ENCODE measurements at places on chromosomes 1 and 21.

GRCh38 chr1:13881385-13882088, 181.5 kb downstream of the PRDM2 start:
- DNase-seq = no peak

DNA sequence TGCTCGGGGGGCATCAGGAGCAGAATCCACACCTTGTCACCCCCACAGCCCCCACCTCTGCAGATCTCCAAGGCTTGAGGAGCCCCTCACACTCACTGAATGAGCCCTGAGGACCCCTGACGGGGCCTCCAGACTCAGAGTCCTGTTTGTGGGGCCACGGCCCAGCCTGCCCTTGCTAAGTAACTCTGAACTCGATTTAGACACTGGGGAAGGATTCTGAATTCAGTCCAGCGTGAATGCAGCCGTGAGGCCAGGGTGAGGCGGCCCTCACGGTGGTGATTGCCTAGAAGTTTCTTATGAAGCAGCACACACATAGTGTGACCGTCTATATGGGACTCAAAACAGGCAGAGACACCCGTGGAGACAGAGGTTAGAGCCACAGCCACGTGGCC, 58.9 kb upstream of the ADARB1 start:
- DNase-seq = no peak

DNA sequence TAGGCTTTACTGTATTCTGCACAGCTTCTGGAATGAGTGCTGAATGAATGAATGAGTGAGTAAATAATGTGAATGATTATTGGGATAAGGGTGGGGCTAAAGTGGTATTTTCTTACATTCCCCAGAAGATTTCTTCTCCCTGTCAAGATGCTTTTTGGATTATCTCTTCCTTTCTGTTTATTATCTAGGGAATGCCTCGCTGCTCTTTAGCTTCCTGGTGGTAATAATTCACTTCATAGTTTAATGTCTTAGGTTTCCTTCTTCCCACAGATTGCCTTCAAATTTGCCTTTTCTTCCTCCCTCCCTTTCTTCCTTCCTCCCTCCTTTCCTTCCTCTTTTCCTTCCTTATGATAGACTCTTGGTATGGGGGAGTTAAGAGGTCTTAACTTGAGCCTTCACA, 24.0 kb downstream of the DDR2 start:
- no peak for DNase-seq

GRCh38 chr1:19330449-19331135, 18.5 kb downstream of the SLC66A1 start:
- DNase-seq = no peak

GRCh38 chr1:155840386-155840785, 16.6 kb downstream of the GON4L start:
- DNase-seq = no peak

- no peak for DNase-seq
Measured at GRCh38 chr1:76068953-76069561, 5.5 kb upstream of the ST6GALNAC3 start.

GRCh38 chr1:94031154-94031553, 89.8 kb downstream of the ABCA4 start:
- no peak for DNase-seq

DNA sequence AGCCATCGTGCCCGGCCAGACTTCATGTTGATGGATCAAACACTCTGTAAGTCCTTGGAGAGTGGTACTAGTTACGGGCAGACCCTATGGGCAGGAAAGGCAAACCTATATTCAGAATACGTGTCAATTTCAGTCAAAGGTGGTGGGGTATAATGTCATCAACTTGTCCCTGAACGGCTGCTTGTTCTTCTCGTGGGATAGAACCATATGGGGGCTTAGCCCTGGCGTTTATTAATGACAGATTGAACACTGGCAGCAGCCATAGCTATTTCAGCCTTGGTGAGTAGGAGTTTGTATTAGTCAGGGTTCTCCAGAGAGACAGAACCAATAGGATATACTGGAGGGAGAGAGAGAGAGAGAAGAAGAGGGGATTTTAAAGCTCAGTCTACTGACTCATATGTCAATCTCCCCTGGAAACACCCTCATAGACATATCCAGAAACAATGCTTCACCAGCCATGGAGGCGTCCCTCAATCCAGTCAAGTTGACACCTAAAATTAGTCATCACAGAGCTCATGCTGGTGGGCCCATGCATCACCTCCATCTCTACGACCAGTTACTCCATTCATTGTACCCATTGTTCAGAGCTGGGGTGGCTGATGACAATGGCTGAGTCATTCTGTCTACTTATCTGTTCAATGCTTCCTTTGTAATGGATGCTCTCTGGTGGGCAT, 16.1 kb upstream of the AQP10 start:
- DNase-seq = no peak

GRCh38 chr1:84398175-84399155, at the start of gene DNASE2B:
DNASE2B (plus strand) TSS chr1:84398484; CDS start chr1:84398565, 81 bp downstream.
- no peak for DNase-seq

DNA sequence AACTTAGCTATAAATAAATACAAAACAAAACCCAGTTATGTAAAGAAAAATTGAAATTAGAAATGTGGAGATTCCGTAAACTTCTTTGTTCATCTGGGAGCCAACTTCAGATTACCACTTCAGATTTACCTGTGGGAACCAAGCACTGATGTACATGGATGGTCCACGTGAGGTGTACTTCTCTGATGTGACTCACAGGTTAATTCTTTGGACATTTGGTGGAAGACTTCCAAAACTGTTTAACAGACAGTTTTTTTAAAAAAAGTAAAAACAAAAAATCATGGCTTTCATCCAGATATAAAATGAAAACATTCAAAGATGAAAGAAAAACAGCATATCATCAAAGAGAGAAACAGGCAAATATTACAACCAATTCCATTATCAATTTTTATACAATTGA, 92.0 kb downstream of the MAST2 start:
- DNase-seq = no peak

- no peak for DNase-seq
Measured at GRCh38 chr21:43745772-43746517, 27.0 kb downstream of the PDXK start.

- DNase-seq = no peak
Measured at GRCh38 chr1:67143966-67144365, 9.2 kb upstream of the C1orf141 start.

Measured in HuH-7 (cell line).